ENCODE measurements at places on chromosomes 1 and 21.

DNA sequence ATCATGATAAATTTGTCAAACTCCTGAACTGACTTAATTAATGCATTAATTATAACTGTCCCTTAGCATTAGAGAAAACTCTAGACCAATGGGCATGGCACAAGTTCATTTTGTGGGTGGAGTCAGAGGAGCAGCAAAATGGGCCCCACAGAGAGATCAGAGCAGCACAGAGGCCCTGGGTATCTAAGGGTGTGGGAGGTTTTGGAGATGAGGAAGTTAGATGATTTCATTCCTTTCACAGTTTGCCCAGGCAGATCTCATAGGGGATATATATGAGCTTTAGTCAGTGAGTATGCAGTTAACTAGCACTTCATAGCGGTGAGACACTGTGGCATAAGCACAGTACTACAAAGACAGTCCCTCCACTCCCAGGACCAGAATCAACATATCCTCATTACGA, 117.3 kb downstream of the MAB21L3 start:
- no peak overlapping the region for H3K4me3 ChIP-seq
- no peaks in the 10 kb centered on the region for H3K27me3 ChIP-seq
- H3K27ac ChIP-seq = no peak overlapping the region
- no peaks in the 10 kb centered on the region for H3K4me1 ChIP-seq
- no peaks in the 10 kb centered on the region for H3K36me3 ChIP-seq

DNA sequence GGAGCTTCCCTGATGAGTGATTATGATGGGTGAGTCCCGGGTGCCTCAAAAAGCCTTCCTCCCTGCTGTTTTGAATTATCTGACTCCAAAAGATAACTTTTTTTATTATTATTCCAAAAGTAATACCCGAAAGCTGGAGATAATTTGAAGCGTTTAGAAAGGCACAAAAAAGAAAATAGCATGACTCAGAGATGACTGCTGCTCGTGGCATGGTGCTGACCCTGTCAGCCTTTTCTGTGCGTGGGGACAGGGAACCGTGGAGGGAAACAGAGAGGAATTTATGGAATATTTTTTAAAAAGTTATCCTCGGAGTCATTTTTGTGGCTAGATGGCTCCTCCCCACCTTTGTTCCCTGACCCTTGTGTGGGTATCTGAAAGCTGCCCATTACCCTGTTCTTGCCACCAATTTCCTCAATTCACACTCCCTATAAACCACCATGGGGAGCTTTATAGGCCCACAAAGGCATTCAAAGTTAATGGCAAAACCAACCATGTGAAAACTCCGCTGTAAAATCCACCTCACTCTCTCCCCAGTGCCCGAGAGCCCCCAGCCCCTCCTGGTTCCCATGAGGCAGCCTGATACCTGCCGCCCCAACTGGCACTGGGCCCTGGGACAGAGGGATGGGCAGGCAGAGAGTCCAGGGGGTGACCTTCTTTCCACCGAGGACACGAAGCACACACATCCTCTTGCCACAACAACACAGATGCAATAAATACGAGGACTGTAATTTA, 37.5 kb downstream of the IGSF21 start:
- H3K36me3 ChIP-seq = no peaks in the 10 kb centered on the region
- DNase-seq = no peak
- no peaks in the 10 kb centered on the region for H3K4me1 ChIP-seq
- no peak overlapping the region for H3K27ac ChIP-seq
- H3K4me3 ChIP-seq = no peak overlapping the region
- H3K27me3 ChIP-seq = no peaks in the 10 kb centered on the region

DNA sequence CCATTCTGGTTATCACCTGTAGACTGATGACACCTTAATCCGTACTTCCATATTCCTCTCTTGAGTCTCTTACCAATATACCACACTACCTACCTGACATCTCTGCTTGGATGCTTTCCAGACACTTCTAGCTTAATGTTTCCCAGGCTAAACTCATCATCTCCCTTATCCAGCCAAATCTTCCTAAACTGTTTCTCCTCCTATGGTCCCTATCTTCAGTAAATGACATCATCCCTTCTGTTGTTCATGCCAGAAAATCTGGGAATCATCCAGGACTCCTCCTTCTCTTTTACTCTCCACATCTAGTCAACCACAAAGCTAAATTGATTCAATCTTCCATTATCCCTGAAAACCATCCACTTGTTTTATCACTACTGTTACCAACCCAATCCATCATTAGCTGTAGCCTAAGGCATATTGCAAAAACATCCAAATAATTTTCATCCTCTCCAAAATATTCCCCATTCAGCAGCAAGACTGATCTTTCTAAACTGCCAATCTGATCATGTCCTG, 464.1 kb upstream of the BEND5 start:
- no peak for DNase-seq
- H3K27me3 ChIP-seq = no peaks in the 10 kb centered on the region
- H3K4me3 ChIP-seq = no peak overlapping the region
- no peak overlapping the region for H3K27ac ChIP-seq
- no peaks in the 10 kb centered on the region for H3K36me3 ChIP-seq

DNA sequence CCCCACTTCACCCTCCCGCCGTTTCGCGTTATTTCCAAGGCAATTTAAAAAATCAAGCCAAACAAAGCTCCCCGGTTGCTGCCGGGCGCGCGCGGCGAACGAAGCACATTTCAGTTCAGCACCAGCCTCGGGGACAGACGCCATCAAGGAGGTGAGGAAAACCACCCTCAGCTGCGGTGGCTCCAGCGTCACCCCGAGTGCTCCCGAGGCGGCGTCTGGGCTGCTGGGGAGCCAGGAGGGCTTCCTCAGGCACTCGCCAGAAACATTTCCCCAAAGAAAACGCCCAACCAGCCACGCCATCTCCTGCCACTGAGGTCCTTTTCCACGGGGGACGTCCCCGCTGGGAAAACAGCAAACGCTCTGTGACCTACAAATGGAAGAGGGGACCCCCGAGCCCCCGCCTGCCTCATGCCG, 623 bp downstream of the GNG4 start:
- H3K27me3 ChIP-seq = peaks cover 98% of the 10 kb centered on the region
- DNase-seq = peak; percentile 42
- H3K36me3 ChIP-seq = no peaks in the 10 kb centered on the region
- H3K4me3 ChIP-seq = peak overlapping the region; percentile 35
- peaks cover 24% of the 10 kb centered on the region for H3K4me1 ChIP-seq

GRCh38 chr1:5348732-5349465, 643.3 kb downstream of the NPHP4 start:
- no peak for DNase-seq
- no peaks in the 10 kb centered on the region for H3K4me1 ChIP-seq
- no peak overlapping the region for H3K4me3 ChIP-seq
- no peak overlapping the region for H3K27ac ChIP-seq
- H3K36me3 ChIP-seq = no peaks in the 10 kb centered on the region
- H3K27me3 ChIP-seq = no peaks in the 10 kb centered on the region

DNA sequence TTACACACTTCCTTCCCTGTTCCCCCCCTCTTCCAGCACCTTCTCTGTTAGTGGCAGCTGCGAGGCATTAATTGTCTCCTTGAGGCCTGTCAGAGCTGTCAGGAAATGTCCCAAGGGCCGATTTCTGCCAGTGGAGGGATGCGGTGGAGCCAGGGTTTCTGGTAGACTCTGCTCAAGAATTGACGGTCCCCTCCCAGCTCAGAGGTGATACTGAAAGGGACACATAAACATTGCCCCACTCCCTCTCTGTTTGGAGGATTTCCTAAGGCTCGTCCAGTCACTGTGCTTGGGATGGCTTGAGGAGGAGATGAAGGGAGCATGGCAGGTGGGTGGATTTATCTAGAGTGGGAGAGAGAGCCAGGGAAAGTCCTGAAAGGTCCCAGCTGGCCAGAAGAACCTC, 61.4 kb upstream of the CD34 start:
- H3K4me1 ChIP-seq = peaks cover 6% of the 10 kb centered on the region
- H3K27ac ChIP-seq = no peak overlapping the region
- H3K4me3 ChIP-seq = no peak overlapping the region
- no peak for DNase-seq
- no peaks in the 10 kb centered on the region for H3K36me3 ChIP-seq
- no peaks in the 10 kb centered on the region for H3K27me3 ChIP-seq

DNA sequence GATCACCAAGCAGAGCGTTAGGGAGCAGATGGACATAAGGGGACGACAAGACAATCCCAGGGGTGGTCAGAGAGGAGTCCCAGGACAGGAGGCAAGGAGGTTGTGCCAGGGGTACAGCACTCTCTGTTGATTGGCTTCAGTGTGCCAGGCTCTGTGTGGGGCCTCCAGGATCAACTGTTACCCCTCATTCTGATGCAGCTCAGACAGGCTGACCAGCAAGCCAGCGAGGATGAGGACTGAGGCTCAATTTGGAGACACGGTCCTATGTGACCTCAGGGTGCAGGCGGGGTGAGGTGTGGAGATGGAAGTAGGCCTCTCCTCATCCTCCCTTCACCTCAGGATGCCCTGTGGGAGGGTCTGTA, 4.0 kb downstream of the HYI start:
- no peak overlapping the region for H3K4me3 ChIP-seq
- H3K4me1 ChIP-seq = peaks cover 15% of the 10 kb centered on the region
- H3K27ac ChIP-seq = no peak overlapping the region

GRCh38 chr1:8962812-8963530, 17.3 kb downstream of the CA6 start:
- no peak overlapping the region for H3K27ac ChIP-seq
- no peak for DNase-seq
- H3K36me3 ChIP-seq = no peaks in the 10 kb centered on the region
- H3K4me1 ChIP-seq = no peaks in the 10 kb centered on the region
- no peaks in the 10 kb centered on the region for H3K27me3 ChIP-seq

GRCh38 chr1:44417351-44418021, 12.4 kb downstream of the RNF220 start:
- peak overlapping the region; percentile 61 for H3K27ac ChIP-seq
- H3K4me1 ChIP-seq = peaks cover 28% of the 10 kb centered on the region
- peaks cover 87% of the 10 kb centered on the region for H3K27me3 ChIP-seq

DNA sequence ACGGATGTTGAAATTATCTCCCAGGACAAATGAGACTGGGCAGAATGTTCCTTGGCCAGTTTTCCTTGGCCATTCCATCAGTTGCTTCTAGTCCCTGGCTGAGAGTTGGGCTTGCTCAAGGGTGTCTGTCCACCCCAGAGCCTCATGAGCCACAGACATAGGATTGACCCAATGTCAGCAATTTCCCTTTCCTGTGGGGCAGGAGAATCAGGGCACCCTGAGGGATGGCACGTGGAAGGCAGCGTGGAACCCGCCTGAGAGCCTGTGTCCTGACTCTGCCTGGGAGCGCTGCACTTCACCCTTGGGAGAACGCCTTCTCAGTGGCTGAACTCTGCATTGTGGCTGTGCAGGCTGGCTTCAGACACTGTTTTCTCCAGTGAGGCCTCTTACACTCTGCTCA, 71.3 kb upstream of the B3GALNT2 start:
- H3K27ac ChIP-seq = no peak overlapping the region
- H3K36me3 ChIP-seq = no peaks in the 10 kb centered on the region
- H3K27me3 ChIP-seq = no peaks in the 10 kb centered on the region
- no peak for DNase-seq
- no peaks in the 10 kb centered on the region for H3K4me1 ChIP-seq

DNA sequence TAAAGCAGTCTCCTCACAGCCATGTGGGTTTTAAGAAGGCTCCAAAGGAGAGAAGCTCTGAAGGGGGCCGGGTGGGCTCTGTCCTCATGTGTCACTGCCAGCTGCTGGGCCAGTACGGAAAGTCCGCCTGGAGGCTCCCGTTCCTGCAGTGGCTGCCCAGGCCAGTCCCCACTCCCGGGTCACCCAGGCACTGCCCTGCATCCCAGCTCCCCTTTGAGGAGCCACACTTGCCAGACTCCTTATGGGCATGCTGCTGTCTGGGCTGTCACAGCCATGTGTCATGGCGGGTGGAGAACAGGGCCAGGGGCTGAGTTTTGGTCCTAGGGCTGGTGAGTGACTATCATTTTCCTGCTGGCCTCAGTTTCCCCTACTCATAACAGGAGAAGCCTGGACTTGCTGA, 79.4 kb upstream of the ACTRT2 start:
- peaks cover 11% of the 10 kb centered on the region for H3K27me3 ChIP-seq
- no peaks in the 10 kb centered on the region for H3K4me1 ChIP-seq
- no peaks in the 10 kb centered on the region for H3K36me3 ChIP-seq
- DNase-seq = no peak
- no peak overlapping the region for H3K4me3 ChIP-seq
- no peak overlapping the region for H3K27ac ChIP-seq

DNA sequence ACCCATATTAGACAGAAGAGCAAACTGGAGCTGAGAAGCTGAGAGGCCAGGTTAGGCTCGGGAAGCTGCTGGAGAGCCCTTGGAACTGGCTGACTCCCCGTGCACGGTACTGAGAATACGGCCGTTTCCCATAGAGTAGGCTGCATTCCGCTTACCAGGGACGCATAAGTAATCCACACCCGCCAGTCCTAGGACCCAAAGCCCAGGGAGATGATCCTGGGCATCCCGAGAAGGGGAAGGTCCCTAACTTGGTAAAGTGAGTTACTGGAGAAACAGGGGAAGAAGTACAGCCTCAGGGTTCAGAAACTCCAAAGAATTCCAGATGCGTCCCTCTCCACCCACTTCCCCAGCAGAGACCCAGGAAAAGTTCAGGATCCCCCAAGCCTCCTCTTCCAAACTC, 1.3 kb downstream of the LRRC38 start:
- H3K4me3 ChIP-seq = no peak overlapping the region
- no peaks in the 10 kb centered on the region for H3K36me3 ChIP-seq
- peaks cover 48% of the 10 kb centered on the region for H3K27me3 ChIP-seq
- peak overlapping the region; percentile 53 for H3K27ac ChIP-seq
- no peak for DNase-seq

- H3K4me3 ChIP-seq = no peak overlapping the region
- peaks cover 67% of the 10 kb centered on the region for H3K4me1 ChIP-seq
- no peak for DNase-seq
- H3K36me3 ChIP-seq = peaks cover 25% of the 10 kb centered on the region
Measured at GRCh38 chr1:227748496-227749182, 13.4 kb downstream of the SNAP47 start.

DNA sequence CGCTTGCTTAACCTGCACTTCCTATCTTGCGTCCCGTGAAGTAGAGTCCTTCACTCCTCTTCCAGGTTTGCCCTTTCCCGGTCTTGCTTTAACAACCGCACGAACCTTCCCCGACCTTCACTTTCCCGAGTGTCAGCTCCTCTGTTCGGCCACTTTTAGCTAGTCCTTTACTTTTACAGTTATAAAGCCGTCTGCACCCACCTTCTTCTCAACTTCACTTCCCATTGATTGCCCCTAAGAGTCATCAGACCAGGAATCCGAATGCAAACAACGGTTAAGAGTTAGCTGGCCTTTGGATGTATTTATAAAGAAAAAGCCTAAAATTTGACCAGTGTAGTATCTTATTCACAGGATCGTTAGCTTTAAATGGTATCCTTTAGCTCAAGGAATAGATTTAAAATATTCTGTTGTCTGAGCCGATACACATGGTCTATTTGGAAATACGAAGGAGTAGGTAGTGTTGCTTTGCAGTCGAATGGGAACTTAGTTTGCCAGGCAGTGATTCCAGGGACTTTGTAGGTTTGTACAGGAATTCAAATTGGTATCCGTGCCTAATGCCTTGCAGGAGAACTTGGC, 1.4 kb downstream of the PPP2R5A start:
- peaks cover 53% of the 10 kb centered on the region for H3K4me1 ChIP-seq
- H3K36me3 ChIP-seq = no peaks in the 10 kb centered on the region
- no peaks in the 10 kb centered on the region for H3K27me3 ChIP-seq

Measured in heart right ventricle (tissue), 16 donors.